ENCODE measurements at places on chromosomes 4 and X.

DNA sequence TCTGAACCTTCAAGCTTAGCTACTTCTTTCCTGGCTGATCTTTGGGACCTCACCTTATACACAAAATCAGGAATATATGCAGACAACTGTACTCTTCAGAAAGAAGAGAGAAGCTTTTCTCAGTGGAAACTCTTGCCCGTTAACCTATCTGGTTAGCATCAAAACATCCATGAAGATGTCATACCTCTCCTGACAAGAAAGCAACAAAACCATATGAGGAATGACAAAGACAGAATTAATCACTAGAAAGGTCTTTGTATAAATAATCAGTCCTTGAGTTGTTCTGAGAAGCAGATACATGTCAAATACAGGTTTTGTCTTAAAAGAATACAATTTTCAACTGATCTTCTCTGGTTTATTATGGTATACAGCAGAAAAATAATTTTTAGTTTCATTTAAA lies 130.8 kb downstream of the FAT4 start:
- DNase-seq, result no peak

DNA sequence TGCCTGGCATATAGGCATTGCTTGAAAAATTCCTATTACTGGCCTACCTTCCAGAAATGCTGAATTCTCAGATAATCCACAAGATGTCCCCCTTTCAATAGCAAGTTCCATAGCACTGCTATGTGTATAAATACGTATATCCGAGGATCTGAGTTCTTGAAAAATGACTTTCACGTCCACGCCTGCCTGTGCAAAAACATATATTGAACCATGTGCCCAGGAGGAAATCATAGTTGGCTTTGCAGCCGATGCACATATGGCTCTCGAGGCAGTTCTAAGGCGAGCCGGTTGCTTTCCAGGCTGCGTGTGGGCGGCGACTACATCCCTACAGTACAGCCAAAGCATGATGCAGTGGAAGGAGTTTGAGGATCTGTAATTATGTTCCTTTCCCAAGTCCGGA lies 55.4 kb upstream of the ESX1 start:
- DNase-seq, result no peak

DNA sequence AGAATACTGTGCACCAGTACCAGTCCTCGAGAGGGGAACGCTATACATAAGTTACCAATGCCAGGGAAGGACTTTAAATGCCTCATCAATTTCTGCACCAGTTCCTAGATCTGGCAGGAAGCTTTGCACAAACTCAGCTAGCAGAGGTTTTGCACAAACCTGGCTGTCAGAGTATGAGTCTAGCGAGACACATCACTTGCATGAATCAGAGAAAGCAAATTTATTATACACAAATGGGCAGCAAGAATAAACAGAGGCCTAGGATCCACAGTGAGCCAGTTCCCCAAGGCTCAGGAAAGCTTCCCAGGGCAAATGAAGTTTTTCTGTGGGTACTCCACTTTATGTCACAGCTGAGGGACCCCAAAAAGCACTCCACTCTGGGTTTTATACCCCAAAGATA lies 523.5 kb downstream of the CFAP47 start:
- DNase-seq, result no peak

DNA sequence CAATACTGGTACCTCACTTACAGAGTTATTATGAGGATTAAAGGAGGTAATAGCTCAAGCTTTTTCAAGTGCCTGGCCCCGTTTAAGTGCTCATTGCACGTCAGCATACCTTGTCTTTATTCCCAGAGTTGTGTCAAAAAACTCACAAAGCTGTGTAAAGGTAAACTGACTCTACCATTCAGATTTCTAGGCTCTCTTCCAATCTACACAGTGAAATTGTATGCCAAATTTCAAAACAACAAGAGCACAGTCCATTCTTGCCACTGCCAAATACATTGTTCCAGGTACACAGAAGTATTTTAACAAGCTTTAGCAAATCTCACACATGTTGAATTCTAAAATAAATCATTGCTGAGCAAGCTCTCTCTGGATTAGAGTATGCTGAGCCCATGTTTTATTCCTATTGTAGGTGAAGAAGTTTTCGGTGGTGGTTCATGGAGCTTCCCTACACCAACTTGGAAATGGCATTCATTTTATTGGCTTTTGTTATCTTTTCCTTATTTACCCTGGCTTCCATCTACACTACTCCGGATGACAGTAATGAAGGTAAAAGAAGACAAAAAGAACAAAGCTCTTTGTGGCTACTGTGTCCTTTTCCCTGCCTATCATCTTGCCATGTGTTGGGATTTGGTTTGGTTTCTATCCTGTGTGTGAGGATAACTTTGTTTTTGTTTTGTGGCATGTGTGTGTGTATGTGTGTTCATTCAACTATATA lies 16.2 kb downstream of the SMIM31 start:
- DNase-seq, result no peak

- no peak for DNase-seq
Measured at GRCh38 chr4:71300362-71300761, 38.5 kb upstream of the SLC4A4 start.

- no peak for DNase-seq
Measured at GRCh38 chrX:150983521-150984168, 510 bp downstream of the HMGB3 start.

- DNase-seq, result no peak
Measured at GRCh38 chrX:41705680-41706374, 17.1 kb downstream of the GPR34 start.

GRCh38 chrX:112120721-112121120 lies 38.1 kb upstream of the TRPC5 start:
- DNase-seq, result no peak

GRCh38 chr4:153274967-153275366 lies 69.5 kb upstream of the MND1 start:
- no peak for DNase-seq

DNA sequence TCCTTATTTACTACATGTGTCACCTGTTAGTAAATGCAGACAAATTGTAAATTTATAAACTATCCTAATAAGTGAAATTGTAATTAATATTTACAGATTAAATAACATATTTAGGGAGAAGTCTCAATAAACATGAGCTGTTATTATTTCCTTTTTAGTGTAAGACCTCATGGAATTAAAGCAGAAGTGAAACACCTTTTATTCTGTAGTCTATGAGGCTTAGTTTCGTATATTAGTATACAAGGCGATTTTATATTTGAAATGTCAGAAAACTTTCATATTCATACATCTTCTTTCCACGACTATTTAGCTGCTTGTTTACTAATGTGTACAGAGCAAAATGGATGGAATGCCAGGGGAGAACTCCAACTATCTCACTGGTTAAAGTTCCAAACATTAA lies 414.4 kb downstream of the ARHGAP24 start:
- DNase-seq, result no peak

- no peak for DNase-seq
Measured at GRCh38 chr4:28317221-28317620, 1456.6 kb downstream of the STIM2 start.

- no peak for DNase-seq
Measured at GRCh38 chrX:40146262-40147125, 48.7 kb upstream of the BCOR start.

- DNase-seq, result no peak
Measured at GRCh38 chr4:15040916-15041463, 38.7 kb downstream of the CPEB2 start.

DNA sequence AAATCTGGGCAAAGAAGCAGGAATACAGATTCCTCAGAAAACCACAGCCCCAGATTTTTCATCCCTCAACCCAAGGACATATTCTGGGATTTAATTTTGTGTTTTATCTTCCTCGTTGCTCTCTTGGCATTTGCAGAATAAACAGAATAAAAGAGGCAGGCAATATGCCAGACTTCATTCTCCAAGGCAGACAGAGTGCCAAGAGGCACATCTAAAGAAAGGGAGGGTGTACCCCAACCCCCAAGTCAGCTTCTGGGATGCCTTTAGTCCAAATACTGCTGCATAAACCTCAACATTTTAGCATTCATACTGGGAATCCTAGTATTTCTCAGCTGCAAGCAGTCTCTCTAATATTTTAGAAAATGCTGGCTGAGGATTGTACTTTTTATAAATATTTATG lies 629.2 kb downstream of the KLHL13 start:
- DNase-seq, result no peak

- no peak for DNase-seq
Measured at GRCh38 chr4:73762409-73762808, 22.0 kb downstream of the CXCL8 start.

DNA sequence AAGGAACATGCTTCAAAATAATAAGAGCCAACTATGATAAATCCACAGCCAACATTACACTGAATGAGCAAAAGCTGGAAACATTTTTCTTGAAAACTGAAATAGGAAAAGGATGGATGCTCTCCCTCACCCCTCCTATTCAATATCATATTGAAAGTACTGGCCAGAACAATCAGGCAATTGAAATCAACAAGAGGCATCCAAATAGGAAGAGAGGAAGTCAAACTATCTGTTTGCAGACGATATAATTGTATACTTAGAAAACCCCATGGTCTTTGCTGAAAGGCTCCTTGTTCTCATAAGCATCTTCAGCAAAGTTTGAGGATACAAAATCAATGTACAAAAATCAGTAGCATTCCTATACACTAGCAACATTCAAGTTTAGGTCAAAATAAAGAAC lies 1562.5 kb upstream of the ADGRL3 start:
- DNase-seq, result no peak

Data from stimulated activated CD4-positive, alpha-beta T cell treated with anti-CD3 and anti-CD28 coated beads, Interleukin-2, amount 100 ng/mL, for 48 hours (primary cell).